ENCODE measurements at places on chromosomes 12 and 14.
A peak's percentile ranks its signal among the peaks of the same experiment; 100 is the strongest.

GRCh38 chr14:32720927-32721326, 217.8 kb upstream of the NPAS3 start:
- DNase-seq = peak; percentile 39

- peak; percentile 42 for DNase-seq
Observed at GRCh38 chr12:124392271-124392666, 97.4 kb downstream of the RFLNA start.

DNA sequence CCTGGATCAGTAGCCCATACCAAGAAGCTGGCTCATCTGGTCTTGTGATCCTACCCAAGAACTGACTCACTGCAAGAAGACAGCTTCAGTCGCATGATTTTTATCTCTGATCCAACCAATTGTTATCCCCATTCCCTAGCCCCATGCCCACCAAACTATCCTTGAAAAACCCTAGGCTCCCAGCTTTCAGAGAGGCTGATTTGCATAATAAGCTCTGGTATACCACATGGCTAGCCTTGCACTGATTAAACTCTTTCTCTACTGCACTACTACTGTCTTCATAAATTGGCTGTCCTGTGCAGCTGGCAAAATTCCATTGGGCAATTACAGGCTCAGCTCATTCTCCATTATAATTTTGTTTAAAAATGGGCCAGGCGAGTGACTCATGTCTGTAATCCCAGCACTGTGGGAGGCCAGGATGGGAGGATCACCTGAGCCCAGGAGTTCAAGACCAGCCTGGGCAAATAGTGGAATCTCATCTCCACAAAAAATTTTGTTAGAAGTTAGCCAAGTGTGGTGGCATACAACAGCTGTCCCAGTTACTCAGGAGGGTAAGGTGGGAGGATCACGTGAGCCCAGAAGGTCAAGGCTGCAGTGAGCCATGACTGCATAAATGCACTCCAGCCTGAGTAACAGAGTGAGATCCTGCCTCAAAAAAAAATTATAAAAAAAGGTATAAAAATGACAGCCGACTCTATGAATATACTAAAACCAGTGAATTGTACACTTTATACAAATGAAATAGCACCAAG, 76.7 kb upstream of the EIF5 start:
- DNase-seq = no peak

DNA sequence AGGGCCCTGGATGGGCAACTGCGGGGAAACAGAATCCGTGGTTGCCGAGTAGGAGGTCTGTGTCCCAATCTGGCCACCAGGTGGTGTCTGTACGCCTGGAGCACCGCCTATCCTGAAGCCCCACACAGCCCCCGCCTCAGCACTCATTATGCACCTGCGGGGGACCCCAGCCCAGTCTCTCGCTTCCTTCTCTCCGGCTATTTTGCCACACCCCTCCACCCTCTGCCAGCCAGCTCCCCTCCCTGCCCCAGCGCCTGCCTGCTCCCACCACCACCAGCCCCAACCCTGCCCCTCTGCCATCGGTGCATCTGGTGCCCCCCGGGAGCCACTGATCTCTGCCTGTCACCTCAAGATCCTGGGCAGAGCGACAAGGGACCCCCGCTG, 2.2 kb upstream of the NXPH4 start:
- peak; percentile 61 for DNase-seq

DNA sequence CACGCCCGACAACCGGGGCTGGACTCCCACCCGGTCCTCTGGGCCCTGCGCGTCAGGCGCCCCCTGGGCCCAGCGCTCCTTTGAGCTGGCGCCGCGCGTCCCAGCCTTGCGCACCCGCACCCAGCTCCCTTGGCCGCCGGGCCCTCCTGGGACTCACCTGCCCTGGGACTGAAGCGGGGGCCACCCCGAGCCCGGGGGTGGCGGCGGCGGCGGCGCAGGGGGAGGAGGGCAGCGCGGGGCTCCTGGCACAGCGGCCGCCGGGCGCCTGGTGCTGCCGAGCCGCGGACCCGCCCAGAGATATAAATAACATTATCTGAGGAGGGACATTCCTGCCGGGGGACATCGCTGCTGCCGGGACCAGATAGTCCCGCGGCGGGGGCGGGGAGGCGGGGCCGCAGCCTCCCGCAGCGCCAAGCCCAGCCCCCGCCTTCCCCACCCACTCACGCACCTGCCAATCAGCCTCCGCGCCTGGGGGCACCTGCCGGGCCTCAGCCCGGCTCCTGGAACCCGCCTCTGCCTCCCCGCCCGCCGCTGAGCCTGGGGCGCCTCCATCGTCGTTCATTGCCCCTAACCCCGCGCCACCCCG, at the start of gene SPTB:
SPTB (minus strand) TSS at position 273 of the 586 bp plus-strand sequence. CDS start 56,813 bp downstream, outside the sequence.
- DNase-seq = no peak

GRCh38 chr12:96503976-96504375, 14.6 kb downstream of the CFAP54 start:
- no peak for DNase-seq

GRCh38 chr12:9735601-9736000, 2.7 kb upstream of the CLECL1 start:
- peak; percentile 56 for DNase-seq

DNA sequence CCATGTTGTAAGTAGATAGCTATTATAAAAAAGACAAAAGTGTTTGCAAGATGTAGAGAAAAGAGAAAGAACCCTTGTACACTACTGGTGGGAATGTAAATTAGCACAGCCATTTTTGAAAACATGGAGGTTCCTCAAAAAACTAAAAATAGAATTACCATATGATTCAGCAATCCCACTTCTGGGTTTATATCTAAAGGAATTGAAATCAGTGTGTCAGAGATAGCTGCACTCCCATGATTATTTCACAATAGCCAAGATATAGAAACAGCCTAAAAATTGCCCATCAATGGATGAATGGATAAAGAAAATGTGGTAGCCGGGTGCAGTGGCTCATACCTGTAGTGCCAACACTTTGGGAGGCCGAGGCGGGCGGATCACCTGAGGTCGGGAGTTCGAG, 9.2 kb downstream of the PSMC6 start:
- peak; percentile 78 for DNase-seq

GRCh38 chr14:55411426-55412389, at the start of gene ATG14:
ATG14 (minus strand) TSS chr14:55411830; CDS start chr14:55411822, 8 bp downstream.
- DNase-seq = peak; percentile 84

DNA sequence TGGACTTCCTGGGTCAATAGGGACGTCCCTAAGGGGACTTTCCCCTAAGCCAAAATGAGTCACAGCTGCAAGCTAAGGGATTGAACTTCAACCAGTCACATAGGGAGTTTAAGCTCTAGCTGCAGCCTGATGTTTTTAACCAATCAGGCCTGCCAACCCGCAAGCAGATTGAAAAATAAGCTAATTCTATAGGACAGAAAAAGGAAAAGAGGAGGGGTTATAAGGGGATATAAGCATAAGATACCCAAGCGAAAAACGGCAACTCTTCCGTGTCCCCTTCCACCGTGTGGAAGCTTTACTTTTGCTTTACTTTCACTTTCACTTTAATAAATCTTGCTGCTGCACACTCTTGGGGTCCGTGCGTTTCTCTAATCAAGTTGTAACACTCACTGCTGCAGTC, 24.4 kb downstream of the ATP23 start:
- no peak for DNase-seq
